ENCODE measurements at places on chromosomes 5 and 9.

GRCh38 chr5:1772634-1773033, 27.0 kb downstream of the MRPL36 start:
- no peak for DNase-seq

DNA sequence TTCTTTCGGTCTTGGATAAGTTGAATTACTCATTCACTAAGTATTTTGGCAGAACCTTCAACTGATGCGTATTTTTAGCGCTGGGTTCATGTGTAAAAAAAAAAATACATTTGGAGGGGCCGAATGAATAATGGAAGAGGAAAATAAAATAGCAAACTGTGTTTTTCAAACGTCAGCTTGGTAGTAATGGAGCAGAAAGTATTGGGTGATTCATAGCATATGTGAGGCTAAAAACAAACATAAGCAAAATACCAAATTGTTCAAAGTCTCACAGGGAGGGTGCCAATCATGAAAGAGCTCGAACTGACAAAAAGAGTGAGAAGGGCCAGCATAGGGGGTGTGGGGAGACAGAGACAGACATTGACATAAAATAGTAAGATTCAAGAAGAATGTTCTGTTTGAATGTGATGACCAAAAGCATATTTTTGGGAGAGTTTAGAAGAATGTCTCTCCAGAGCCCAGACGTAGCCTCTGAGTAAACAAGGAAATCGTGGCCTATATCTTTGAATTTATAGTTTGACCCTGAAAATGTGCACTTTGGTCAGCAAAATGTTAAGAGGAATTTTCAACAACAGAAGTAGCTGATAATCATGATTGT, 174.9 kb upstream of the HMHB1 start:
- DNase-seq = no peak

GRCh38 chr5:3385991-3386519, 209.6 kb upstream of the IRX1 start:
- no peak for DNase-seq

- no peak for DNase-seq
These were observed 62.1 kb downstream of the SVEP1 start for GRCh38 chr9:110517483-110517882.

GRCh38 chr9:6200761-6201160, 14.8 kb upstream of the IL33 start:
- DNase-seq = no peak

DNA sequence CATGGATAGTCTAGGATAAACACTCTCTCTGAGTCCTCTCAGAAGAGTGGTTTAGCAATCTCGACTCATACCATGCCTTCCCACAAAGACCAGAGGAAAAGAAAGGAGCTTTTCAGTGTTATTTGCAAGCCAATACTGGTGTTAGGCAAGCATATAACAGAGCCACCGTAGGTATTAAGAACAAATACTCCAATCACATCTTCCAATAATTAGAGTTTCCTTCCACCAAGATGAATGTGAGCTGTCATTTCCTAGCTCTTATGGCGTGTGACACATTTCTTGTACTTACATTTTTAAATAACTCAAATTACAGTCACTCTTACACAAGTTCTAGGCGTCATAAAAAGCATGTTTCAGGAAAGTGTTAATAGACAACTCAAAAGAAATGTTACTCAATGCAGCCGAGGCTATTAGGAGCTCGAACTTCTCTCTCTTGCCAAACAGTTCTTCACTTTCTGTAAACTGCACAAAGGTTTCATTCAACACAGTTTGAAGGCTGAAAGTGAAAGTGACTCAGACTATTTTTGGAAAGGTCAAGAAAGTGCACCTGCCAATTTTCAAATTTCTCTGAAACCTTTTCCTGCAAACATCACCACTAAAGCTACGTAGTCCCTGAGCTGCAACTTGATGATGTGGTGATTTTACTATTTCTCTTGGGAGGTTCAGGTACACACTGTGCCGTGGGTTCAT, 153.8 kb downstream of the AUH start:
- peak; percentile 39 for DNase-seq

DNA sequence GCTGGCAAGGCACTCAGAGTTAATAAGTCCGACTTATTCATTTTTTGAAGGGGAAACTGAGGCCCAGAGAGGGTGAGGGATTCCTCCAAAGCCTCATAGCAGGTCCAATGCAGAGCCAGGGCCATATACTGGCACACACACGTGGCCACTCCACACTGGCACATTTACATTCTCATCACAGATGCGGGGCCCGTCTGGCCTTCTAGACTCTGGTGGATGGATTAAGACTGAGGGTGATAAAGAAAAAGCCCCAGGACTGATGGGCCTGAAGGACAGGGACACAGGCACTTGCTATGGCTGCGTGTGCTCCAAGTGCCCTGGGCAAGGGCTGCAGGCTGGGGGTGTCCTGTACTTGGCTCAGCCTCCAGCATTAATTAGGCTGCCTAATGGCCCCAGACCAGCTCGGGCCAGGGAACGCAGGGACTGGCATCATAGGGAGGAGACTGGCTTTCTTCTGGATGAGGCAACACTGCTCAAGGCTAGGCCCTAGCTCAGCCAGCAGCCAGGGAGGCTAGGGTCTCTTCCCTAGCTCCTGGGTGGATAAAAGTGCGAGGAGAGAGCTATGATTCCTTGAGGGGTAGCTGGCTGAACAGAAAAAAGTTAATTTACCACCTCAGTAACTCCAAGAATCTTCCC, 28.5 kb upstream of the CSF1R start:
- DNase-seq = no peak

DNA sequence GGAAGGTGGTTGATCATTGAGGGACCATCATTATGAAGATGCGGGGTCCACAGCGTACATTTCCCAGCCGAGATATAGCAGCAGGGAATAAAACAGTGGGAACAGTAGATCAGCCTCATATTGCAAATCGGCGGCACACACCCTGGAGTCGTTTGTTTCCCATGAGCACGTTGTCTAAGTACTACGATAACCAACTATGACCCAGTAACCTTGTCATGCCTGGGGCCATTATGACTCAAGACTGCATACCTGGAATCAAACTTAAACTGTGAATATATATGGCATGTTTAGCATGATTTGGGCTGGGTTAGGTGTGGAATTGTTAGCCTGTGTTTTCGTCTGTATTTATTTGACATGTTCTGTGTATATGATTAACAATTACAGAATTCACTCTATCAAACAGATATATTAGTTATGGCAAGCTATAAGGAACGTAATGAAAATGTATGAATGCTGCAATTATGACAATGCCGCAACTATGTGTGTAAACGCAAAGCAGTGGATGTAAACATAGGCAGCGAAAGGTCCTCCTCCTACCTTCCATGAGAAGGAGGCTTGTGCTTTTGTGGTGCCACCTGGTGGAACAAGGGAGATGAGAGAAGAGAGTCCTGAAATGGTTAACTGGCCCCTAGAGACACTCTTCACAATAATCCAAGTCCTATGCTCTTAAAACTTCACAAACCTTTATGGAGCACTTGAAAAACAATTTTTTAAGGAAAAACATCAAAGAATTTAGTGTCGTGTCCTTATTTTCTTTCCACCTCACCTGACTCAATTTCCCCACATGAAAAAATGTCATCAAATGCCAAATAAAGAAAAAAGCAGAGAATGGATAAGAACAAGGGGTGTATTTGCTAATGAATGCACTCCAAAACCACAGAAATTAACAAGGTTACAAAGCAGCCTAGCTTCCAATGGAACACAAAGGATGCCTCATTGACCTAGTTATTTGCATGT, 47.1 kb downstream of the SEMA5A start:
- DNase-seq = peak; percentile 3

DNA sequence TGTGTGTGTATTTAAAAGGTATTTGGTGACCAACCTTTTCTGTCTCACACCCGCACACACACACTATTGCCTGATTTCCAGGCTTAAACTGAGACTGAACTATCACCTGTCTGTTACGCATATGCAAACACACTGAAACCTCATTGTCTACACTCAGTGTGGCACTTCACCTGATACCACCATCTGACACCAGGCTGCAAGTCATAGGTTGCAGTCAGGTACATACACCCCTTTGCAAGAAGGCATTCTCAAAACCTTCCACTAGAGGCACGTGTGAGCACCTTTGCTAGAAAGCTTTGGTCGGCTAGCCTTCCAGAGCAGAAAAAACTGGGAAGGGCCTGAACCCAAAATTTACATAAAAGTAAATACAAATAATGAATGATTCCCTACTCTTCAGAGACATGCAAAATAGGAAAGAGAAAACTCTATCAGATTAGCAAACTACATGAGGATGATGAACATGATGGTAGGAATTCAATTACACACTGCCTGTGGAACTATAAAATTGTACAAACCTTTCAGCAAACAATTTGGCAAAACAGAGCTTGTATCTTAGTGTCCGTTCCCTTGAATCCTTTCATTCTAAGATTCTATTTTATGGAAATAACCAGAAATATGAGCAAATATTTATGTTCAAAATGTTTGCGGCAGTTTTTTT, 5.9 kb upstream of the FOXD1 start:
- peak; percentile 45 for DNase-seq

GRCh38 chr9:103431809-103432208, 436.7 kb downstream of the CYLC2 start:
- DNase-seq = no peak

GRCh38 chr5:133291524-133291923, 239.7 kb downstream of the HSPA4 start:
- DNase-seq = no peak

DNA sequence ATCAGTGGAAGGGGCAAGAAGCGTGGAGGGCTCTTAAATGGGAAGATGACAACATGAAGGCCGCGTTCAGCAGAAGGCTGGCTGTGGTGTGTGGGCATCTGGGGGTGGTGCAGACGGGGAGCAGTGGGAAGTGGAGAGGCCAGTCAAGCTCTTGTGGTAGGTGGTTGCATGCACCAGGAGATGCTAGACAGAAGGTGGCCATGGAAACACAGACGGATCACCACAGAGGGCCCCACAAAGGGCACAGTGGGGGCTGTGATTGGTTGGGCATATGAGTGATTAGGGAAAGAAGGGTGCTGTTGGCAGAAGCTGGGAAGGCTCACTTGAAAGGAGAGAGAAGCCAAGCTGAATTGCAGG, 14.7 kb downstream of the MTMR12 start:
- peak; percentile 24 for DNase-seq

DNA sequence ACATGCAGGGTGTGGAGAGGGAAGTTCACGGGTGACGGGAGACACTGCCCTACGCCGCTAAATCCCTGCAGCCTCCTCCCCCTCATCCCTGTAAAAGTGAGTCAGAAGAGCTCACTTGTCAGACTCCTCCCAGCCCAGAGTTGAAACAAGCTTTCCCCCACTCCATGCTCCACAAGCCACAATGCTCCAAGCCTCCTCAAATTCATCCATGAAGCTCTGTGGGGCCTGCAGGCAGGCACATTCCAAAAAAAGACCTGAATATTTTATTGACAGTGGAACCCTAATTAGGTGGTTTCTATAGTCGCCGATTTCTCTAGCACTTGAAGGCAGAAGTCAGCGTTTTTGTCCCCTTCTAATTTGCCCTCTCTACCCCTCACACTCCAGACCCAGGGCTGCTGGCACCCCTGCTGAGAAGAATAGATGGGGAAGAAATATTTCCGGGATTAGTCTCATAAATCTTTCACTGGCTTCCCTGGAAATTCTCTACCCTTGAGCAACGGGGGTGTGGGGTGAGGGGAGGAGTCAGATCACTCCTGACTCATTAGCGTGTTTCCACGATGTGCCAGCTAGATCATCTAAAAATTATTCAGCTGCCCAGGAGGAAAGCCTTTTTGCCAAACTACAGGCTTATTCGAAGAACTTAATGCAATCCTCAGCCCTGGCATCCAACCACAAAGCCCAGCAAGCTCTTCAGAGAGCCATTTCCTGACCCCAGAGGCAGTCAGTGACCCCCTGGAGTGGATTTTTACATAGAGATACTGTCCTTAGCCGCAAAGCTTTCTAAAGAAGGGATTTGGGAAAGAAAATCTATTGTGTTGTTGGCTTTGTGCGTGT, 97.1 kb downstream of the ENC1 start:
- DNase-seq = no peak

DNA sequence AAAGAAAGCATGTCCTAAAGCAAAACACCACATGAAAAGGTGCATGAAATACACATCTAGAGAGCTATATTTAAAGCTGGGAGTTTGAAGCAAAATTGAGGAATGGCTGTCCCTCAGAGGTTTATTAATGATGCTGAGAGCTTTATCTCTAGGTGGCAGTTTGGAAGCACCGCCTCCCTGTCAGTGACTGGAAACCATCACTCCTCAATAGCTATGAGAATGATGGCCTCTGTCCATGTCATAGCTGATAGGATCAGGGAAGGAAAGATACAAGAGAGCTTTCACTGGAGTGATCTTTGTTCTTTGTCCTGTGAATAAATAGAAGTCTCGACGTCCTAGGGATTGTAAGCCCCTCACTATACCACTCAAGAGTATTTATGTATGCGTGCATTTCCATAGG, 110.5 kb downstream of the NUDT12 start:
- no peak for DNase-seq

DNA sequence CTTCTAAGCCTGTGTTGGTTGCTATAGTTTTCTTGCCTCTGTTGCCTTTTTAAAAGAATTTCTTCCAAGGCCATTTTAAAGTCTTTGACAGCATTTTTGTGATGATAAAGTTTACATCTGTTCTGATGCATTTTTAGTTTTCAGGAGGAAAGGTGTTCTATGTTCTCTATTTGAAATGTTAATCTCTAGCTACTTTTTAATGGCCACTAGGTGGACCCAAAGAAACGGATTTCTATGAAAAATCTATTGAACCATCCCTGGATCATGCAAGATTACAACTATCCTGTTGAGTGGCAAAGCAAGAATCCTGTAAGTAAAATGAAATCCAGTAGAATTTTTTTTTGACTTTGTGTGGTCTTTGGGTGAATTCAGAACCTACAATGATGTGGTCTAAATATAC, 60.2 kb downstream of the MELK start:
- no peak for DNase-seq

GRCh38 chr5:127832067-127832466, 128.9 kb downstream of the CCDC192 start:
- DNase-seq = no peak

DNA sequence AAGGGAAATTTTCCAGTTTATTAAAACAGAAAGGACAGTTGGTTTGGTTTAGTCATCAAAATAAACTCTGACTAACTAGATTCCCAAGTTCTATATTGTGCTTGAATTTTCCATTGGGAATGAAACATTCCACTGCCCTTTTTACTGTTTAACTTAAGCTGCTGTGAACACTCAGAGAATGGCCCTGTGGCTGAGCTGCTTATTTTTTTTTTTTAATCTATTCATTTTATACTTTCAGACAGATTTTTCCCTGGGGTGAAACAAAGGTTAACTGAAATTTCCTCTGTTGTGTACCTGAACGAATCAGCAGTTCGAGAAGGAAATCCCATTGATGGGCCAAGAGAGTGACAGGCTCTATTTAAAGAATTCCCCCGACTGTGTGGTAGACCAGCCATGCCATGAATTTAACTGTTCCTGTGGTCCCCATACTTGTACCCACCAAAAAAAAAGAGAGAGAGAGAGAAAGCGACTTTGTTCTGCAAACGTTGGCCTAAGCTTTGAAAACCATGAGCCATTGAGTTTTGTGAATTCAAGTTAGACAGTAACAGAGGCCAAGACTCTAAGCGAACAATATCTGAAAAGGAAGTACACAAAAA, 138.7 kb upstream of the GRHPR start:
- no peak for DNase-seq

DNA sequence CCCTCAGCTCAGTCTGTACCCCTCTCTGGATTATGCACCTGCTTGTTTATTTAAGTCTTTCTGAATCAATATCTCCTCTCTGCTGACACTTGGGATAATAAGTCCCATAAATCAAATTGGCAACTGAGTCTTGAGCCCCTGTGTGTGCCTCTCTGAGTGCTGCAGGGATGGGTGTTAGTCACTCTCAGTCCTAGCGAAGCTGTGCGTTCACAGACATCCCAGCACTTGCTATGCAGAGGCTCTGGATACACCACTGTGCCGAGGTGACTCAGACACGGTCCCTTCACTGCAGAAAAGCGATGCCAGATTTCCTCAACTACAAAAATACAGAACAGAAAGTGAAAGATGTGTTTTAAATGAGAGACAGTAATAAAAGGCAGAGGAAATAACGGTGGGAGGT, 4.1 kb upstream of the KCNMB1 start:
- peak; percentile 65 for DNase-seq

All from stimulated activated CD4-positive, alpha-beta T cell treated with anti-CD3 and anti-CD28 coated beads, Interleukin-15, amount 100 ng/mL, for 24 hours (primary cell).